ENCODE measurements at places on chromosomes 12 and 14.
A peak's percentile ranks its signal among the peaks of the same experiment; 100 is the strongest.

- no peak for DNase-seq
Measured at GRCh38 chr12:902581-902980, 46.9 kb downstream of the RAD52 start.

DNA sequence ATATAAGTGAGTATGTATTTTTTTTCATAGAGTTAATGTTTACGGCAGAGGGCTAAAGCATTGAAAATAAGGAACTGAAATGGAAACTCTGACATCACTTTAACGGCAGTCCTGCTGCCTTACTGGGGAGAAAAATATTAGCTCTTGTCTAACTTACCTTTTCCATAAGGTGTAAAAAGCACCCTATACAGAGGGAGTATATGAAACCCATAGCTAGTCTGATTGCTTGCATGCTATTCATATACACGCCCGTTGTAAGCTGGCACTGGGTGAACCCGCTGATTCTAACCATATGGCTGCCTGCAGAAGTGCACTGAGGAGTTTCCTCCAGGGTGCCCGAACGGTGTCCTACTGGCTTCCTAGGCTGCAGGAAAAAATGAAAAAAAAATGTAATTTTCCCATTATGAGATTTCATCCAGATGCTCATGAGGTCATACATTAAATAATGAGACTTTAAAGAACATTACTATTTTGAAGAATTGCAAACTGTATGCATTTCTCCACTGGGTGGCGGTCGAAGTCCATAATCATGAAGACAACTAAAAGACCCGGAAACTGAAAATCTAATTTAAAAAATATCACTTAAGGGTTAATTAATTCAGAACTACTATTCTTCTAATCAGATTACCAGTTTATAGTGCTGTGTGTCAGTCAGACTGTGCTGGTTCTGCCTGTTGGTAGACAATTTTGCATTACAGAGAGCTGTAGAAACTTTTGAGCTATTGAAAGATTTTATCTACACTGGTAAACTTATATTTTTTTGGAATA lies 144.7 kb downstream of the ALX1 start:
- DNase-seq: no peak

GRCh38 chr12:18343708-18344107 lies 82.4 kb downstream of the PIK3C2G start:
- no peak for DNase-seq

DNA sequence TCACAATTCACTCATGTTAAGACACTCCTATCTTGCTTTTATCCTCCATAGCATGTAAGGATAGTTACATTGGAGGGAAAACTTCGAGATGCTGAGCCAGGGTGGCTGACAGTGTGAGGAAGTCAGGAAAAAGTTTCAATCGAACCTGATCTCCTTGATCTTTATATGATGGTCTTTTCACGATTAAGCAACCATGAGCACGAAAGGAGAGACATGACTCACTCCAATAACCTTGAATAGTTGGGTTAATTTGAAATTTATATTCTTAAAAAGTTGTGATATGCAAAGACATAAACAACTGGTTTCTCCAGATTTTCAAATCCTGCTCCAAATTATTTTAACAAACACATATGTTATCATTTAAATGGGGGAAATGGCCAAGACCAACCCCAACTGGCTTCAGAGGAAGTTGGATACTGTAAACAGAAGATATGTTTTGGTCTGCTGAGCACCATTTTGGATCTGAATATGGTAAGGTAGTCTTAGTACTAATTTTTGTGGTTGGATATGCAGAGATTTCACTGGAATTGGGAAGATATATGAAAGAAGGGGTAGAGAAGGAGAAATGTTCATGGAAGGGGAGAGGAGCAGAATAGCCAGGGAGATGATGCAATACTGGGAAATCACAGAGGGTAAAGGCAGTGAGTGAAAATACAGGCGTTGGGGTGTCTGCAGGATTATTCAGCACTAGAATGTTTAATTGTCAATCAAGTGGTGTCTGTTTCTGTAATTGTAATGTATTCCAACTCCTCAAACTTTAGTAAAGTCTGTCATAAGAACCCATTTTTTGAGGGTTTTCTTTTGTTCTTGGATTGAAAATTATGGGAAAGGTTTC lies 185.2 kb upstream of the SLC38A2 start:
- DNase-seq: no peak

DNA sequence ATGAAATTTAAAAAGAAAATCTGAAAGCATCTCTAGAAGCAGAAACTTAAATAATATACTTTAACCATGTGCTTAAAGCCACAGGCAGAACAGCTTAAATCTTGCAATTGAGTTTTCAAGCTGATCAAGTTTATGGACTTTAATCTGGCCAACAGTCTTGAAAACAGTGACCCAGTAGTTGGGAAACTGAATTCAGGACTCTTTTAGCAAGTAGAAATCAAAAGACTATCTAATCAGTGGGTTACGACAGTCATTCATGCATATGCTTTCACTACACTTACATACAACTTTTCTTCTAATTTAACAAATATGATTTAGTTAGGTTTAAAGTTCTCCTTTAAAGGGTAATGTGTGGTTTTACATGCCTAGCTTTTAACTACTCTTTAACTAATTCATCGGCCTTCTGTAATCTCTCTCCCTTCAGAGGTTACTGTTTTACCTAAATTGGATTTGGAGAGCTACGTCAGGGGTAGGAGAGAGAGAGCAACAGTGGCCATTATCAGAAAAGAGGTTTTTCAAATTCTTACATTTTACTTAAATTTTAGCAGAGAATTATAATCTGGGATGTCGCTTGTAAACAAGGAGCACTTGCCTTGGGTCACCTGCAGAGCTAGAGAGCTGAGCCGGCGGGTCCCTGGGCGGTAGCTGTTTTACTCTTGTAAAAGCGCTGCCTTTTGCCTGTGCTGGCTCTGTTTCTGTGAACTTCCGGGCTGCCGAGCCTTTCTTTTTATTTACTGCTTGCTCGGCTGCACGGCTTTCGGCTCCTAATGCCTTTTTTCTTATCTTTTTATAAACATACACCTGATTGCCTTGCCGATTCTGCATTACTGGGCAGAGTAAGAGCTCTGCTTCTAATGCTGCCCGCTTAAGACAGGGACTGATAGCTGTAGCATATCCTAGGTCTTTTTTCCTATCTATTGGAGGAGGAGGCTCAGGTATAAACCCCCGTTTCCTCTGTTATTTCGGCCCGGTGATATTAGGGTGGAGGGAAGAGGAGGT lies 17.4 kb upstream of the LYZ start:
- DNase-seq: peak; percentile 43

DNA sequence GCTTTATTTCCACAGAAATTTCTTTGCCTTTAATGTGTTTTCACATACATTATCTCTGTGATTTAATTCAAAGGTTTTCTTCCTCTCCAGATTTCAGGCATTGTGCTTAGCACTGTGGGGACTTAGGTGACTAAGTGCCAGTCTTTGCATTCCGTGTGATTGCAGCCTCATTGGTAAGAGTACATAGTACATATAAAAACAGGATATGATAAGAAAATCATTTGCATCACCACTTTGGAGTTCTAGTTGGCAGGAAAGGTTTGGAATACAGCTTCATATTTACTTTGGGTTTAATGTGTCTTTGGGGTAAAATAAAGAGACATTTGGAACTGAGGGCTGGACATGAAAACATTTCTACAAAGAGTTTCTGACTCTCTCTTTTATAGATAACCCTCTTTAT lies 37.8 kb upstream of the C12orf75 start:
- DNase-seq: no peak

Data from stimulated activated CD8-positive, alpha-beta memory T cell treated with anti-CD3 and anti-CD28 coated beads, Interleukin-7, amount 100 ng/mL, for 1 hour (primary cell).